ENCODE measurements at places on chromosomes 7 and 10.

GRCh38 chr7:66083677-66084076 is 8.1 kb downstream of the ASL start:
- DNase-seq, result peak; percentile 66

DNA sequence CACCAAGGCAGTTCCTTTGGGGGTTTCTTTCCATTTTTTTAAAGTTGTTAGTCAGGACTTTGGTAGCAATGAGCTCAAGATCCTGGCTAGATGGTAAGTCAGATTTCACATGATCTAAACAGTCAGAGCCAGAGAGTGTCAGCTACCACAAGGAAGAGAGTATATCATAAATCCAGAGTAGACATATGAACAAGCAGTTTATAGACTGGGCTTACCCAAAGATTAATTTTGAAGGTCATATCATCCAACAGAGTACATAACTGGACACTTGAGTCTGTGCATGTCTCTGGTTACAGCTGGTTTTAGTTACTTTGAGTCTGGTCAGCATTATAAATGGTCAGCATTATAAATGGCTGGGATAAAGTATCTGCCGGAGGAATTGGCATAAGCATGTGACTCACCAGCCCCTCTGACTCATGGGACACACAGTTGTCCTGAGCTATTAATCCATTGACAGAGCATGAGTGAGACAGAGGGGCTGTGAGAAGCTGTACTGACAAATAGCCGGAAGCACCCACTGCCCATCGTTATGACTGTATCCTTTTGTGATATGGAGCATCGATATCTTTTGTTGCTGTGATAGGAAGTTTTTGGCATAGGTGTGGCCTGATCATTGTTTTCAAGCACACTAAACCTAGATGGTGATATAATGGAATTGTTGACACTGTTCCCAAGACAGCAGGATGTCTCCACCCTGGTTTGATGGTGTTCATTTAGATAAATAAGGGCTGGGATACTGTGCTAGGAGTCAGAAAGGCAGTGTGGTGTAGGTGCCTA is 19.3 kb downstream of the PPP1R3C start:
- DNase-seq, result peak; percentile 91

DNA sequence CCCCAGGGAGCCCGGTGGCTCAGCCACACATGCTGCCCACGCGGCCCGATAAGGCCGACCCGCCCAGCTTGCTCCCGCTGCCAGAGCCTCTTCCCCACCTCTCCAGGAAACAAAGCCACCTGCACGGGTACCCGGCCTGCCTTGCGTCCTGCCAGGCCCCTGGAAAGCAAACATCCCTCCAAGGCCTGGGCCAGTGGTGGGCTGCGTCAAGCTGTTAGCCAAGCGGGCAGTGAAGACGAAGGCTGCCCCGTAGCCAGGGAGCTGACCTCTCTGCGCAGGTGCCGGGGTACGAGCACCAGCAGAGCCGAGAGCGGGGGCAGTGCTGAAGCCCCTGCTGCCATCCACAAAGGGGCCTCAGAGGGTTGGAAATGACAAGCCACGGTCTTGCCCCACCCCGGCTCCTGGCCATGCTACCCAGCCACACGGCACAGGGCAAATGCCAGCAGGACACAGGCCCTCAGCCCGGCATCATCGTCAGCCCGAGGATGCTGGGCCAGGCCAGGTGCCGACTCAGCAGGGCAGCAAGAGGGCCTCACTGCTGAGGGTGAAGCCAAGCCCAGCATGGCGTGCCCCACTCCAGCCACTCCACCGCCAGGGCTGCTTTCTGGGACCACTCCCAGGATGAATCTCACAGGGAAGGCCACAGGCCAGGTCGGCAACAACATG is 140.0 kb downstream of the PTPRN2 start:
- DNase-seq, result peak; percentile 73

GRCh38 chr7:20310963-20311742 is 19.5 kb upstream of the ITGB8 start:
- DNase-seq, result no peak

- peak; percentile 78 for DNase-seq
Observed at GRCh38 chr7:32616625-32617024, 121.3 kb downstream of the AVL9 start.

- peak; percentile 87 for DNase-seq
Observed at GRCh38 chr7:44114586-44115310, 8.6 kb downstream of the POLD2 start.

DNA sequence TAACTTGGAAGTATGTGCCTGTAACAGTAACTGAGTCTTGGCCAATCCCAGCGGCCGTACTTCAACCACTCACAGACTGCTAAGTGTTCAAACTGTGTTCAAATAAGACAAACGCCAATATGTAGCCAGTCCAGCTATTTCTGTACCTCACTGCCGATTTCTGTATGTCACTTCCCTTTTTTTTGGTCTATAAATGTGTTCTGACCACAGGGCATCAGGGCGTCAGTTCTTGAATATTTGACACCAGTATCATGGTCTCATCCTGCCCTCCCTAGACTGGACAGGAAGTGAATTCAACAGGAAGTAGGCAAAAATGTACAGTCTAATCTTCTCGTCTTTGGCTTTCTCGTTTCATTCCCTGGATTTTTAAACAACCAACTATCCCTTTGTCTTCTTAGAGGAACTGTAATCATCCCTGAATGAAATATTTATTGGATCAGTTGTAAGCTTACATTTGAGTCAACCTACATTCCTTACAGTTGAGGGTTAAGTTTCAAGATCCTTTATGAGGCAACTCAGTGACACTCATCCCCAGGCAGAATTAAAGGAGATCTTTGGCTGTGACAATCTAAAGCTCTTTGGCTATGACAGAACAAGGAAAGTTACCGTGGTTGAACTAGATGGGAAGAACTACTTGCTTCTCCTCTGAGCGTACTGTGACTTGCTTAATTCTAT is 232.7 kb downstream of the NSUN6 start:
- DNase-seq, result peak; percentile 13

GRCh38 chr7:33050535-33051318 is 11.8 kb downstream of the NT5C3A start:
- peak; percentile 69 for DNase-seq

GRCh38 chr10:110730345-110731050 is 86.4 kb downstream of the RBM20 start:
- DNase-seq, result no peak

DNA sequence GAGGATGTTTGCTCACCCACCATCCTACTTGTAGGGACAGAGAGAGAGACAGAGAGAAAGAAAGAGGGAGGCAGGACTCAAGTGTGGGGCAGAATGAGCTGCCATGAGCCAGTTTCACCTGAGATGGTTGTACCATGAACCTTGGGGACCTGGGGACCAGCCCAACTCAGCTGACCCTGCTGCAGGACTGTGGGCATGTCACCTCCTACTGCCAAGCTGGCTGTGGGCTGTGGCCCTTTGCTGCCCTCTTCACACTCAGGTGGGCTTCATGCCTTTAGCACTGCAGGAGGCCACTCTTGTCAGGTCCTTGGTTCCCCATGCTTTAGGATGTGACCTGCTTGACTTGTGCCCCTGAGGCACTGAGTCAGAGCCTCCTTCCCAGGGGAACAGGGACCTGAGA is 108.2 kb upstream of the PCBD1 start:
- no peak for DNase-seq

DNA sequence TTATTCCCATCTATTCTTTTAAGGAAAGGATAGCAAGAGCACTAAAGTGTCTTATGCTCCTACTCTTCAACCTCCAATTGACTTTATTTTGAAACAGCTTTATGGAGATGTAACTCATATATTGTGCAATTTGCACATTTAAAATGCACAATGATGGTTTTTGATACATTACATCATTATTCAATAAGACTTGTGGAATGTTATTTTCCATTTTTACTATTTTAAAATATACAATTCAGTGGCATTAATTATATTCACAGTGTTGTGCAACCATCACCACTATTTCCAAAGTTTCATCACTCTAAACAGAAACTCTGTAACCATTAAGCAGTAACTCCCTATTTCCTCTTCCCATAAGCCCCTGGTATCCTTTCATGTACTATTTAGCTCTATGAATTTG is 489.8 kb downstream of the NEBL start:
- no peak for DNase-seq

- DNase-seq, result no peak
Observed at GRCh38 chr10:11509036-11509435, 102.4 kb downstream of the USP6NL start.

Data from osteoblast (primary cell).